Right forelimb (tissue), 1 donor: ENCODE measurements at places on chromosomes 3 and 15.

DNA sequence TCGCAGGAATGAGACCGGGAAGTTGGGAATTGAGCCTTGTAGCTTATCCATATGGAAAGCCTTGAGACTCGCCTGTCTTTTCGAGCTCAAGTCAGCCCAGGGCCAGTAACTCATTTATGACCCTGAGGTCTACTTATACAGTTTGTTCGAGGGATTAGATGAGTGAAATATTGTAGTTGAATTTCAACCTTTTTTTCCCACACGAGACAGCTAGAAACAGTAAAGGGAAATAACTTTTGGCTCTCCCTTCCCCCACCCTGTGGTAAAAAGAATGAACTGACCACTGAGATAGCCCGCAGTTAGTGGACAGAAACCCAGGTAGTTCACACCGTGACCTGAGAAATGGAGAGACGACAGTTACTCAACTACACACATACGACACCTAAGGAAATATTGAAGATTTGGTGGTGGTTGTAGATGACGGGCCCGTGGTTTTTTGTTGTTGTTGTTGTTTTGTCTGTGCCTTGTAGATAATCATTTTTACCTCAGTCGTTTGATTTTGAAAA lies 841 bp downstream of the EIF3J start:
- DNase-seq = no peak

GRCh38 chr3:76673171-76673570 lies 366.7 kb upstream of the ROBO2 start:
- no peak for DNase-seq

- DNase-seq = no peak
These were observed 187.5 kb upstream of the THRB start for GRCh38 chr3:24682141-24682547.

- DNase-seq = no peak
These were observed 84.2 kb upstream of the GOLGA6L4 start for GRCh38 chr15:84151205-84151931.

DNA sequence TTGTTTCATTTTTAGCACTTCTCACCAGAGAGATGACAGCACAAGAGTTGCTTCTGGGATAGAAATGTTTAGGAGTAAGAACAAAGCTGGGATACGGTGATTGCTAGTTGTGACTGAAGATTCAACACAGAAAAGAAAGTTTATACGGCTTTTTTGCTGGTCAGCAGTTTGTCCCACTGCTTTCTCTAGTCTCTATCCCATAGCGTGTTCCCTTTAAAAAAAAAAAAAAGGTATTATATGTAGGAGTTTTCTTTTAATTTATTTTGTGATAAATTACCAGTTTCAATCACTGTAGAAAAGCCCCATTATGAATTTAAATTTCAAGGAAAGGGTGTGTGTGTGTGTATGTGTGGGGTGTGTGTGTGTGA lies 48.0 kb downstream of the PGPEP1L start:
- no peak for DNase-seq

DNA sequence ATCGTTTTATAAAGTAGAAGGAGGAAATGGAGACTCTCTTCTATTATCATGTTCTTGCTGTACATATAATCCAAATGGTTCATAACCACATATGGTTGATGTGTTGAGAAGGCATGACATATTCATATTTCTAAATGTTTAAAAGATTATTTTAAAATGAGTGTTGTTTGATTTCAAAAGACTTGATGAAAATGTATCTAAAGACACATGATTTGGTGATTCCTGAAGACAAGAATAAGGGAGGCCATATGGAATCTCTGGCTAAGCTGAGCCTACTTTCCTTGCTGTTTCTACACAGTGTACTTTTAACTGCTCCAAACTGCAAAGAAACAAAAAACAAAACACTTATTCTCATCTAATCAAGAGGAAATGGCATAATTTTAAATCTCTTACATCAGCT lies 23.0 kb upstream of the GYG1 start:
- DNase-seq = no peak

- DNase-seq = no peak
These were observed 285.2 kb upstream of the ATP10A start for GRCh38 chr15:26148156-26148860.

DNA sequence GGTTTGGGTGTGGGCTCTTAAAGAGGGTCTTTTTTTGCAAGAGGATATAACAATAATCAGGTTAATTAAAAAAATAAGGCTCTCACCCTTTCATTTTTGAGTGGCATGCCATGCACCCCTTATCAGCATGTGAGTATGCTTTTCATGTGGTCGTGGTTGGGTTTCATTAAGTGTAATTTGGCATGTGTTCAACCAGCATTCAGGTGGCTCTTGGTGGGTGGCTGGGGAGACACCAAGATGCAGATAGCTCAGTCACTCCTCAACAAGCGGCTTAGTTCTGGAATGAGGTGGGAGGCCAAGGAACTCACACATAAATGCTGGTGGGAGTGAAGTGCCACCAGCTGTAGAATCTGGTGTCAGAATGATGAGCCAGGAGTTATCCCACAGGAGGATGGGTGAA lies 66.8 kb downstream of the FLNB start:
- DNase-seq = no peak

DNA sequence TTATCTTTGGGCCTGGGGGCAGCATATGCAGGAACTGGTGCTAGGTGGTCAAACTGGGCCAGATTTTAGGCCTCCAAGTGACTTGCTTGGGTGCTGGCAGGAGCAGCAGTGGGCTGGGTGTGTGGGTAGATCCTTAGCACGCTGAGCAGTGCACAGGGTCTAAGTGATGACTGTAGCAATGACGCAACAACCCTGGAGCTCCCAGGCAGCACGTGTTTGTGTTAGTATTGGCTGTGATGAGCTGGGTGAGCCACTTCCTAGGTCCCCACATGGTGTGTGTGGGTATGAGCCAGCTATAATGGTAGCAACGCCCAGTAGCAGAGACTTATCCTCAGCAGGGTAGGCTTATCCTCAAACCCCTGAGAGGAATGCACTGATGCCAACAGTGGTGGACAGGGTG lies 570.6 kb upstream of the ROBO1 start:
- no peak for DNase-seq

DNA sequence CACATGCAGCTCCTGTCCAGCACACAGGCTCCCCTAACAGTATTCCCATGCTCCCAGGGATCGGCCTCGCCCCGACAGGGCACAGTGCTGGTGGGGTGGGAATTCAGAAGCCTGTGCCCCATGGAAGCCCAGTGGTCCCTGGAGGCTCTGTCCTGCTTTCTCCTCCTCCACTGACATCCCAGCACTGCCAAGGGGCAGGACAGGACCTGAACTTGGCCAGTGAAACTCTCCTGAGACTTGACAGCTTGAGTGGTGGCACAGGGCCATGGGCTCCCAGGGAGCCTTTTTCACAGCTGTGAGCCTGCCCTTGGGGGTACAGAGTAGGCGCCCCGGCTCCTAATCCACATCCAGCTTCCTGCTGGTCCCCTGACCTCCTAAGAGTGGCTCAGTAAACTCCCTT lies 38.4 kb downstream of the IQSEC1 start:
- DNase-seq = no peak
